Activated effector memory CD4-positive, alpha-beta T cell treated with anti-CD3 and anti-CD28 coated beads, Interleukin-2, amount 50 U/mL, for 16 hours (primary cell): ENCODE measurements at places on chromosomes 6 and 20.

GRCh38 chr20:42531508-42531961 is 658.2 kb downstream of the PTPRT start:
- no peak for DNase-seq

GRCh38 chr6:157981132-157981394 is 600 bp upstream of the SYNJ2 start:
- no peak for DNase-seq

- DNase-seq = no peak
Observed at GRCh38 chr6:150977281-150977680, 111.8 kb downstream of the MTHFD1L start.

GRCh38 chr6:135213616-135214015 is 32.5 kb downstream of the MYB start:
- DNase-seq = no peak

GRCh38 chr6:162140251-162140852 is 587.2 kb downstream of the PRKN start:
- no peak for DNase-seq

GRCh38 chr6:84065693-84066290 is 32.2 kb downstream of the MRAP2 start:
- no peak for DNase-seq

GRCh38 chr6:15949982-15950381 is 178.9 kb upstream of the MYLIP start:
- no peak for DNase-seq
